ENCODE measurements at places on chromosomes 6 and 20.

- DNase-seq = no peak
Measured at GRCh38 chr20:11401988-11402387, 515.7 kb upstream of the BTBD3 start.

DNA sequence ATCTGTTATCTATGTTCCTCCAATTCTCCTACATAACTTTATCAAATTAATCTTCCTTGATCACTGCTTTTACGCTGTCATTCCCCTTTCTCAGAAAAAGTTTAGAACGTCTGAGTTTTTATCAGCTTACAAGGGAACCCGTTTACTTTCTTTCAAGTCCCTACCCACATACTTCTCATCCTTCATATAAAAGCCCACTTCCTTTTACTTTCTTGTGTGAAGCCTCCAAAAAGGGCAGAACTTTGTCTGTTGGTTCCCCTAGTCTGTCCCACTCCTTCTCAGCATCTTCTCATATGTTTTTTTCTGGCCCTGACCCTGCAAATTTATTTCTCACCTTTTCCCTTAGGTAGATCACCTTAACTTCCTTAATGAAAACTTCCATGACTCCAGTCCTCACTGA, 106.1 kb downstream of the TFAP2B start:
- DNase-seq = no peak

- peak; percentile 17 for DNase-seq
Measured at GRCh38 chr6:132763269-132763668, 5.6 kb upstream of the VNN2 start.

- DNase-seq = no peak
Measured at GRCh38 chr6:75747152-75747992, 1.7 kb upstream of the MYO6 start.

- peak; percentile 27 for DNase-seq
Measured at GRCh38 chr6:144305985-144306384, 20.9 kb downstream of the UTRN start.

DNA sequence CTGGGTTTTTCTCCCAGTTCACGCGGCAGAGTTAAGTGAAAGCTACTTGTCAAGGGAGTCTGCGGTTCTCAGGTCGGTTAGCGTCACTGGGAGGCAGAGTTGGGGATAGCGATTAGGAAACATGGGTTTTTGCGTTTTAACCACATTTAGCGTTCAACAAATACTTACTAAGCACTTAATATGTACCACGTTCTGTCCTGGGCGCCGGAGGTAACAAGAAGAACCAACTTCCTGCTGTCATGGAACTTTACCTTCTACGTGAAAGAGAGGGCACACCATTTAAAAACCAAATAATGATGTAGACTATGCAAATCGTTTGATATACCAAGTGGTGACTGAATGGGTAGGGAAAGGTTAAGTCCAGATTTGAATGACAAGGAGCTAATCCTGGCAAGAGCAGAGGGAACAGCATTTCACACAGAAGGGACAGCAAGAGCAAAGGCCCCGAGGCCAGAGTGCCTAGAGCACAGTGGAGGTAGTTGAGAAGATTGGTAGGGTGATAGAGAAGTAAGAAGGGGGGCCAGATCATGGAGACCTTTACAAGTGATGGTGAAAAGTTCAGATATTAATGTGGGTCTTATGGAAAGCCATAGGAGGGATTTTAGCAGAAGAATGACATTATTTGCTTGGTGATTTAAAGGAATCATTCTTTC, 744 bp downstream of the RIOK1 start:
- no peak for DNase-seq

- no peak for DNase-seq
Measured at GRCh38 chr20:38759106-38759505, 10.8 kb downstream of the ACTR5 start.

GRCh38 chr20:50306478-50307423, 116.1 kb downstream of the CEBPB start:
- DNase-seq = no peak

DNA sequence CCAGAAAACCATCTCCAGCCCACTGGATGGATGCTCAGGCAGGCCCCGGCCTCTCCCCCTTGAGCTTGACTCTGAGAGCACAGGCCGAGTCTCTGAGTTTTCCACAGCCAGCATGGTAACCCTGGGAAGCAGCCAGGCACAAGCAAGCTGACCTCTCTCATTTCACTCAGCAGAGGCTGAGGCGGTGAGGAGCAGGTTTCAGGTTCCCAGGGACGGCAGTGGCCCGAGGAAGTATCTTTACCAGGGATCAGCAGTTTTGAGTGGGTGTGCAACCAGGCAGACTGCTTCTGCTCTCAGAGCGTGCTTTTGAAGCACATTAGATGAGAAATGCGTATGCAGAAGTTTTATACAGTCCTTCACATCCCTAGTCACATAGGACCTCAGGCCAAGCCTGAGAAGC, 12.6 kb downstream of the HCK start:
- no peak for DNase-seq

DNA sequence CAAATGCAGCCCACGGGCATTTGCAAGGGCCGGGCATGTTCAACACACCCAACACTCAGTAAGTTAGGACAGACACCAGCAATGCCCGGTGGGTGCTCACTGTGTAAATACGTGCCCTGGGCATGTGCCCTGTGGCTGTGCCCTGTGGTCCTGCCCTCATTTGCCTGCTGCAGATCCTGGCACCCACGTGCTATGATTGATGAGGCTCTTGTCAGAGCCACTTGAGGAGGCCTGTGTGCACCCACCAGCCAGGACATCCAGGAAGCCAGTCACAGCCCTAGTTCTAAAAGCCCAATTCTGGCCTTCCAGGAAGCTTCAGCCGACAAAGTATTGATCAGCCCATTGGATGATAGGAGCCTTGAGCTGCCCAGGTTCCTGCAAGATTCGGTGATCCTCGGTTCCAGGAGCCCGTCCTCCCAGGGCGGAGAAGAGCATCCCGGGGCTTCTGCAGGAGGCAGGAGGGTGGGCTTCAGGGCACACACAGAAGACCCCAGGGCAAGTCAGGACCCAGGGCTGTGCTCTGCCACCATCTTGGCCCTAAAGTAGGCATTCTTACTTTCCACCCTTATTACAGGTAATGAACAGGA, 223.9 kb downstream of the PREX1 start:
- DNase-seq = no peak

DNA sequence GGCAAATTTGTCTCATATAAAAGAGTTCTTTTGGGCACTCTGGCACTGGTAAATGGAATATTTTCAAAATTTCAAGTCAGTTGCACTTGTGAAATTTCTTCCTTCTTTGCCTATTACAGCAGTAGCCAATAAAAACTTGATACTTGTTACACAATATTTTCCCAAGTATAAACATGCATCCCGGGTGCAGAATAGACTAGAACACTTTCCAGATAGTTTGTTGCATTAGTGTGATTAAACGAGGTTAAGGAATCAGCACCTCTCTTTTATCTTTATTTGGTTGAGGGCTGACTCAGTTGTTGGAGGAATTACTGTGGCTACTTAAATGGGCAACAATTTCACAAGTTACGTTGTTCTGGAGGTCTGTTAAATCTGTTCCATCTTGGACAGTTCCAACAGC, 467.5 kb downstream of the CDKAL1 start:
- no peak for DNase-seq

DNA sequence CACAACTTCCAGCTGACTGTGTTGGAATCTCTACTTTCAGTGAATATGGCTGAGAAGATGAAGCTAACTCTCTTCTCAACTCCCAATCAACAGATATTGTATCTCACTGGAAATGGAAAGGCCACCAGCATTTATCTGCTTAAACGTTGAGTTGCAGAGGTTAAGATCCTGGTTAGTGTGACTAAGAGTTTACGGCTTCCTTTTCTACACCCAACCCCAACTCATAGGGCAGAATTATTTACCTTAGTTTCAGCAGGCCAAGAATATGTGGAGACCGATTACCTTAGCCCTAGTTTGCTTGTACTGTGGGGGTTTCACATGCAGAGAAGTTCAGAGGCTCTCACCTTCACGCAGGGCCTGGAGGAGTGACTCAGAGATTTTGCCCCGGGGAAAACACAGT, 1026.6 kb downstream of the EYS start:
- no peak for DNase-seq

- no peak for DNase-seq
Measured at GRCh38 chr6:31844507-31844906, 17.0 kb downstream of the HSPA1B start.

DNA sequence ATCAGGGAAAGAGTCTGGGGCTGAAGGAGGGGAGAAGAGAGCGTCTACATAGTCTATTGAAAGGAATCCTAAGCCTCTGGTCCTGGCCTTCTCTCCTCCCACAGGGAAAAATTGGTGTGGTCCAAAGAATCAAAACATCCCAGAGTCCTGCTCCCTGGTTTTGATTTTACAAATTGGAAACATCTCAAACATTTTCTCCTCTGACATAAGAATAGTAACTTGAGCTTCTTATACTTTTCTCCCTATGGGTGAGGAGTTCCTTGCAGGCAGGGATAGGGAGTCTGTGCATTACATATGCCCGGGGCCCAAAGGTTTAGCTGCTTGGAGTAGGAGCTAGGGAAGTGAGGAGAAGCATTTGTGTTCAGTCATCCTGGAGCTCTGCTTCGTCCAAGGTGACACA, 120.0 kb upstream of the GGTLC1 start:
- DNase-seq = no peak

GRCh38 chr6:148367411-148368024, 24.9 kb downstream of the SASH1 start:
- DNase-seq = no peak

- no peak for DNase-seq
Measured at GRCh38 chr20:33522256-33522820, 32.4 kb downstream of the CBFA2T2 start.

GRCh38 chr6:11791354-11792107, 12.9 kb upstream of the ADTRP start:
- DNase-seq = no peak

DNA sequence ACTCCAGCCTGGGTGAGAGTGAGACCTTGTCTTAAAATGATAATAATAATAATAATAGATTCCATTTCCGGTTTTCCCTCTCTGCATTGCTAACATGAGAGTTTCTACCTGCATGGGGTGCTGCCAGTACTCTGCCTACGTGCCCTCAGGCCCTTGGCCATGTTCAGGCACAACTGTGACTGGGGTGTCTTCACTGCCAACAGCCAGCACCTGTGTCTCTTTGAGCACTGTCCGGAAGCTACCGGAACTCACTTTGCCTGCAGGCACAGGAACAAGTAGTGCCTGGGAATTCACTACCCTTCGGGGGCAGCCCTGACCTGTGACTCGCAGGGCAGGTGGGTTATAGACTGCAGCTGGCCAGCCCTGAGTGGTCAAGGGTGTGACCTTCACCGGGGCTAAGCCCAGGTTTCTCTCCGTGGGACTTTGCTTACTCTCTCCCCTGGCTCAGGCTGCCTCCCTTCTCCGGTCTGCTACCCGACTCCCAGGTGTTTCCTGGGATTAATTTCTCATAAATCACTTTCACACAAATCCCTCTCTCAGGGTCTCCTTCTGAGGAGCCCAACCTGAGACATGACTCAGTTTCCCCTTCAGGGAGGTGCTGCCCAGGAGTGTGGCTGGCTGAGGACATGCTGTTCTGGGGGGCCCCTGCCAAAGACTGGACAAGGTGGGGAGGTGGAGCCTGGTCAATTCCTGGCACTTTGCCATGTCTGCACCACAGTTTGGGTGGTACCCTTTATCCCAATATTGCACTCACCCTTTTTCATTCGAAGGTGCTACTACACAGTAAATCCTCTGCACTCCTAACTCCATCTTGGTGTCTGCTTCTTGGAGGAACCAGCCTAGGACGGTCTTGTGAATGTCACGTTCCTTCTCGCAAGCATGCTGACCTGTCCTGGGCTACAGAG, 79.5 kb upstream of the RALGAPA2 start:
- no peak for DNase-seq

DNA sequence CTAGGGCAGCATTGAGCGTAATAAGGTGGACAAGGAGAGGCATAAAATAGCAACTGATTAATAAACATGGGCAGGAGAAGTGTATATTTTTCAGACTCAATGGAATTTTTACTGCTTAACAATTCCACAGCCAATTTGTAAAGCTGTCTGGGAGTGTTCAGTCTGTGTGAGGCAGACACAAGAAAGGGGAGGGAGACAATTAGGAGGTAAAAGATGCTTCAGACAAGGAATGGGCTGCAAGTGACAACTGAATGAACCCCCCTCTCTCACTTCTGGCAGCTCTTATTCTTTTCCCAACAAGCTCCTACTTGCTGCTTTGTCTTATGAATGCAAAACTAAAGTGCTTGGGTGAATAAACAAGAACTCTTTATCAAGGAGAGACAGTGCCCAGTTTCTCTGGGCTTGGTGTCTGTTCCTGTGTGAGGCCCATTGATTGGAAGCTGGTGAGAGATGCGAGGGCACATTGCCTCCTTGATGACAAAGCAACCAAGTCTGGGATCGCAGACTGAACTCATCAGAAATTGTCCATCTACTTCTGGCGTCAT, 575.3 kb downstream of the RNF144B start:
- no peak for DNase-seq

All from activated gamma-delta T cell treated with anti-CD3 and anti-CD28 coated beads, Interleukin-2, amount 50 U/mL, for 16 hours (primary cell).